ENCODE measurements at places on chromosomes 11 and 22.

DNA sequence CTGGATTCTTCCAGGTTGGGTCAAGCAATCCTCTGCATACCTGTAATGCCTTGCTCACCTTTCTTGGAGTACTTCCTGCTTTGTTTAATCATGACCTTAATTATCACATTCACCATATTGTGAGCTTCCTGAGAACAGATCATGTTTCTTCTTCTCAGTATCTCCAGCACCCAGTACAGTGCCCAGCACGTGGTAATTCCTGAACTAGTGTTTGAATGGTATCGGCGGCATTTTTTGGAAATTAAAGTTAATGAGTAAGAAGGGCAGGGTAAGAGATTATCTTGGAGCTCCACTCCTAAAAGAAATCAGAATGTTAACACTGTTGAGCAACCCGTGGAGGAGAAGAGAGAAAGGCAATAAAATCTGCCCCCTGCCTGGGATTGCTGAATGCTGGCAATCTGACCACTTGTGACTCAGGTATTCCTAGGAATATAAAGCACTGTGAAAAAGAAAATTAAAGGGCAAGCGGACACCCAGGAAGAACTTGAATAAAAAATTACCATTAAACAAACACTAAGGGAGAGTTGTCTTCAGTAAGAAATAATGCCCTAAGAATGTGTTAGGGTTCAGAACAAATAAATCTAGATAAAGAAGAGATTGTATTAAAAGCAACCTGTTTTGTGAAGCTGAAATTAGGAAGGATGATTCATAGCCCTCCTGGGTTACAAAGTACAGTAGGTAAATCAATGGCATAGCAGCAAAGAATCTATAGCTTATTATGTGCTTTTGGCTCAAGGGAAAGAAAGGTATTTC lies 92.9 kb downstream of the PDHX start:
- no peak for DNase-seq

DNA sequence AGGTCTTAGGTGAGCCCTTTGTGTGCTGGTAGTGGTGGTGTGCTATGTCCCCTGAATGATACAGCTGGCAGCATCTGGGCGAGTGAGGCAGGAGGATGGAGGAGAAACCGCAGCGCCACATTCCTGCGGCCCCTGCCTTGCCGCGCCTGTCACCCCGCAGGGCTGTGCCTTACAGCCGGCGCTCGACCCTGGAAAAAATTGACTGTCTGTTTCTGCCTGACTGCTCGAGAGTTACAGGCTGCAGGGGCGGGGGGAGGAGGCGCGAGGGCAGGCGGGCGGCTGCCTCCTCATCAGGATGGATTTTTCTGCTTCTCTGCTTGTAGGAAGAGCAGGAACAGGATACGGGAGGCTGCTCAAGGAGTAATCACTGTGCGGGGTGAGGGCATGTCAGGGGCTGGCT lies 443.4 kb downstream of the MIAT start:
- no peak for DNase-seq

DNA sequence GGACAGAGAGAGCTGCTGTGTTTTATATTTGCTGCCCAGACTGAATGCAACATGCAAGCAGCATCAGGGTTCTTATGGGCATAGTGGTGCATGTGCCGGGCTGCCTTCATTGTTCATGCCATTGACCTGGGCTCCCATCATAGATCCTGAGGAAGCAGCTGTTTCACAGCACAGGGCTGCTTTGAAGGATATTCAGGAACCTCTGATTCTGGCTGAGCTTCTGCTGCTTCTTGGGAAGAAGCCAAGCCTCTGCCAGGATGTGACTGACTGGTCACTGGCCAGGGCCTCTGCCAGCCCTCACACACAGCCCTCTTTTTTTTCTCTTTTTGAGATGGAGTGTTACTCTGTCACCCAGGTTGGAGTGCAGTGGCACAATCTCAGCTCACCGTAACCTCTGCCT lies 43.3 kb downstream of the CYB5R2 start:
- DNase-seq, result no peak

- DNase-seq, result no peak
These were observed 8.2 kb downstream of the TPST2 start for GRCh38 chr22:26581633-26582168.

GRCh38 chr22:22460635-22461034 lies 47.9 kb downstream of the ZNF280B start:
- DNase-seq, result no peak

- no peak for DNase-seq
These were observed 126.5 kb downstream of the RASSF10 start for GRCh38 chr11:13135385-13136271.

DNA sequence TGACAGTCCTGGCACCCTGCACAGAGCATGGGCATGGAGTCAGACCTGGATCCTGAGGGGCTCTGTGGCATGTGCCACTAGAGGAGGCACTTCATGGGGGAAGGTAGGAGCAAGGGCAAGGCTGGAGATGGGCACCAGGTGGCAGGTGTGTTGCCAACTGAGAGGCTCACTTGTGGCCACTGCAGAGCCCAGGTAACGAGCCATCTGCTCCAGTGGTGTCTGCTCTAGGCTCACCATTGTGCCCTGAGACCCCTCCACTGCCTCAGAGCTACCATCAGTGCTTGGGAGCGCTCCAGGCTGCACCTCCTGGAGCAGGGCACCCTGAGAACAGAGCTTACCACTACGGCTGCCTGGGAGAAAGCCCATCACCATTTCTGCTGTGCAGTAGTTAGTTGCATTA lies 1.3 kb upstream of the ZDHHC8 start:
- DNase-seq, result no peak

DNA sequence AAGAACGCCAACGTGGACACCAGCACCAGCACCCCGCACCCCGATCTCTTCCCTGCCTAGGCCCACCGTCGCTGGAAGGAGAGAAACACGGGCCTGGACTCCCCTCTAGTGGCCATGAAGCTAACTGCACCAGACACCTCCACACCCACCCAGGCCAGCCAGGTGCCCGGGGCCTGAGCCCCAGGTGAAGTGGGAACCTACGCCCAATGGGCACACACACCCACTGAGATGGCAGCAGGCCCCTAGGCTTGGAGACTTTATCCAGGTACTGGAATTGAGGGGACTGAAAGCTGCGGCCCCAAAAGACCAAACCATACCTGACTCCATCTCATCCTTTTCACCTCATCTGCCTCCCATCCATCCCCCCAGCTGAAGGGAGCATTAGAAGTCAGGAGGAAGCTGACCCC lies 81.0 kb downstream of the BUD13 start:
- DNase-seq, result peak; percentile 13

DNA sequence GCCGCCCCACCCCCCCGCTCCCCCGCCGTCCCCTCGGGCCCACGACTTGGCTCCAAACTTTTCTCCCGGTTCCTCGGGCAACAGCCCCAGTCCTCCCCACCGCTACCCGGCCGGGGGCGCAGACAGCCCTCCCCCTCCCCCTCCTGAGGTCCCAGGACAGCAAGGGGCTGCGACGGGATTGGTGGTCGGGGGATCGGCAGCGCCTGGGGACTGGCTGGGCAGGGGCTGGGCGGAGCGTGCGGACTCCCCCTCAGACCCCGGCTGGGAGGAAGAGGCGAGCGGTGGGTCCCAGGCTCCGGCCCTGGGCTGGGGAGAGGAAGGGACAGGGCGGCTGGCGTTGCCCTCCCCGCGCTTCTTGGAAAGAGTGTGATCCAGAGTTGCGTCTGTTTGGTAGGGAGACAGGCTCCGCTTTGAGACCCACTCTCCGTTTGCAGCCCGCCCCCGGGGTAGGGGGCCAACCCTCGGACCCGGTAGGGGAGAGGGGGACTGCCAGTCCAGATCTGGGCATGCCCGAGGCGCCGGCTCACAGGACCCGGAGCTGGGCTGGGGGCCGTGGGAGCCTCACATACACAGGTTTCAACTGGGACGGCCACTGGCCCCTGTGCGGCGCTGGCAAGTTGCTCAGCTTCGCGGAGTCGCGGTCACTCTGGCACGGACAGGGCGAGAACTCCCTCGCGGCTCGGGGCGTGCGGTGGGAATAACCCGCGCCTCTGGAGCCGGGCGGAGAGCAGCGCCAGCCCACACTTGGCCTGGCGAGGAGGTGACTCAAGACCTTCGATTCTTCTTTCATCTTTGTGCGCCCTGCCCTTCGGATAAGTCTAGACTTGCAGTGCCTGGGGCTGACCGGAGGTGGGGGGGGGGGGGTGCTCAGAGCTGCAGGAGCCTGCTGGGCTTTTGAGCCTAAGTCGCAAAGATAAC lies 999 bp downstream of the TSKU start:
- DNase-seq, result no peak

DNA sequence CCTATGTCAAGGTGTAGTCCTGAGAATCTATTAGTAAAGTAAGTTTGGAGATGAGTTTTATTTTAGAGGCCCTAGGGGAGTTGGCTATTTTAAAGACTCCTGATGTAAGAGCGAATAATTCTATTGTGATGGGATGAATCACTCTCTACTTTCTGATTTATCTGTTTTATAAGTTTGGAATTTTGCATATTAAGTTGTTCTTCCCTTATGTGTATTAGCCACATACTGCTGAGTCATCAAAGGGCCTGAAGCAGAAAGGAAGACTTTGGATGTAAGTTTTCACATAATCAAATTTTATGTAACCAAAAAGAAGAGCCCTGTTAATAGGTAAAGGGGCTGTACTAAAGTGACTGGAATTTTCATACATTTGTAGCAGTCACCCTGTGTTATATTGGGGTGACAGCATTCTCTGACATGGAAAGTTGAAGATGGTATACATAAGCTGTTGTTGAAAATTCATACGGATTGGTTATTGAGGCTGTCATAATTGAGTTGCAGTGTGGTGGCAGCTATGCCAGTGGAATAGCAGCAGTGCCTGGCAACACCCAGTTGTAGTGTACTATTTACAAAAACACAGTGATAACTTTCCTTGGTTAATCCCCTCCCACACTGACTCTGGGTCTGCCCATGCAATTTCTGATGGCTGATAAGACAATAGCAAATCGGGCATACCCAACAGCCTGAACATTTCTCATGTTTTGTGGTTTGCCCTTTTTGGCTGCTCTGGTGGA lies 90.6 kb upstream of the NTM start:
- DNase-seq, result no peak

DNA sequence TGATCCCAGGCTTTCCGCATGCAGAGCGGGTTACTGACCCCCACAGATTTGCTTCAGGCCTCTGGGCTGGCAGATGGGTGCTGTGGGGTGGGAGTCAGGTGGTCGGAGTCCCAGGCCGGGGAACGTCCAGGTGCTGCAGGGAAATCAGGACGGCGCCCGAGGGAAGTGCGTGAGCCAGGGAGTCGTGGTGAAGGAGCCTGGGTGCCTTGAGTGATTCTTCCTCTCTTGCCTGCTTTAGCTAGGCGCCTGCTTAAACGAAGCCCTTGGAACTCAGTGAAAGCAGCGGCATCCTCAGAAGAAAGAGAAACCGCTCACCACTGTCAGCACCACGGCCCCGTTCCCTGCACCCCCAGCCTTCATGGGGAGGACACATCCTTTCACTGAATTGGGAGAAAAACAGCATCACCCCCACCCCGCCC lies 455.6 kb downstream of the BRD1 start:
- no peak for DNase-seq

DNA sequence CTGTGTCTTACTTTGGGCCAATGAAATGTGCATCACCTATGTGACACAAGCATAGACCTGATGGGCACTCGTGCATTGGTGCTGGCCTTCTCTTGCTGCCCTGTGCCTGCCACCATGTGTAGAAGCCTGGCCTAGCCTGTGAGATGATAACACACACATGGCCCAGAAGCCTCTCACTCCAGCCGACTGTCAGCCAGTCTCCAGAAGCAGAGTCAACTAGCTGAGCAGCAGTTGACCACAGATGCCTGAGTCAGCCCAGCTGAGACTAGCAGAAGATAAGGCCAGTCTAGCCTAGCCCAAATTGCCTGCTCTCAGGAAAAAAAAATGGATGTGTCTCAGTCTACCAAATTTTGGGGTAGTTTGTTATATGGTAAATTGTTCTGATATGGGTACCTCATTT lies 46.2 kb downstream of the CSNK2A3 start:
- no peak for DNase-seq

- DNase-seq, result no peak
These were observed 57.0 kb downstream of the FLRT1 start for GRCh38 chr11:64092761-64093136.

GRCh38 chr11:64338716-64339115 lies 1.3 kb upstream of the CCDC88B start:
- DNase-seq, result no peak

DNA sequence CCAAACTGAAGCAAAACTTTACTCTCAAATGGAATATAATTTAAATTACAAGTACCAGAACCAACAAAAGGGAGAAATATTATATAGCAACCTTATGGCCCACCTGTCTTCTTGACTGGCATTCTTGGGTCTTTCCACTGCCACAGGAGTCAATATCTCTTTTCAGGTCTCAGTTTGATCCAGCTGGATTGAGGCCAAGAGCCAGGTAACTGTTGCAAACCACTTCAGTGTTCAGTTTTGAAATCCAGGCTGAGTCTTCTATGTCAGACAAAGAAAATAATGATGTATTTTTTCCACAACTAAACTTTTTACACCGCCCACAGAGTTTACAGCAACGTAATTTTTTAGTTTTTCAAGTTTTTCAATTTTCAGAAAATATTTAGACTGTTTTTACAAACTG lies 648 bp downstream of the DLG2 start:
- DNase-seq, result no peak

- DNase-seq, result no peak
These were observed 22.2 kb upstream of the FADD start for GRCh38 chr11:70180906-70181305.

Measured in activated T-helper 1 cell treated with anti-CD3 and anti-CD28 coated beads, Interleukin-2, amount 50 U/mL, for 16 hours (primary cell).